Activated T-helper 1 cell treated with Interleukin-2 at 50 U/mL for 16 hours (primary cell): ENCODE measurements at places on chromosomes 6 and 20.

- DNase-seq = no peak
These were observed 408.6 kb upstream of the ADGRB3 start for GRCh38 chr6:68226460-68226859.

DNA sequence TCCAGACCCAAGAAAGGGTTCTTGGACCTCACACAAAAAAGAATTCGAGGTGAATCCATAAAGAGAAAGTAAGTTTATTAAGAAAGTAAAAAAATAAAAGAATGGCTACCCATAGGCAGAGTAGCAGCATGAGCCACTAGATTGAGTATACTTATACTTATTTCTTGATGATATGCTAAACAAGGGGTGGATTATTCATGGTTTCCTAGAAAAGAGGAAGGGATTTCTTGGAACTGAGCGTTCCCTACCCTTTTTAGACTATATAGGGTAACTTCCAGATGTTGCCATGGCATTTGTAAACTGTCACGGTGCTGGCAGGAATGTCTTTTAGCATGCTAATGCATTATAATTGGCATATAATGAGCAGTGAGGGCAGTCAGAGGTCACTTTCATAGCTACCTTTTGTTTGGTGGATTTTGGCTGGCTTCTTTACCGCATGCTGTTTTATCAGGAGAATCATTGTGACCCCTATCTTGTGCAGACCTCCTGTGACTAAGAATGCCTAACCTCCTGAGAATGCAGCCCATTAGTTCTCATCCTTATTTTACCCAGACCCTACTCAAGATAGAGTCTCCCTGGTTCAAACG, 44.3 kb downstream of the TENT5A start:
- no peak for DNase-seq

GRCh38 chr6:127585123-127585522, 8.1 kb downstream of the C6orf58 start:
- no peak for DNase-seq

DNA sequence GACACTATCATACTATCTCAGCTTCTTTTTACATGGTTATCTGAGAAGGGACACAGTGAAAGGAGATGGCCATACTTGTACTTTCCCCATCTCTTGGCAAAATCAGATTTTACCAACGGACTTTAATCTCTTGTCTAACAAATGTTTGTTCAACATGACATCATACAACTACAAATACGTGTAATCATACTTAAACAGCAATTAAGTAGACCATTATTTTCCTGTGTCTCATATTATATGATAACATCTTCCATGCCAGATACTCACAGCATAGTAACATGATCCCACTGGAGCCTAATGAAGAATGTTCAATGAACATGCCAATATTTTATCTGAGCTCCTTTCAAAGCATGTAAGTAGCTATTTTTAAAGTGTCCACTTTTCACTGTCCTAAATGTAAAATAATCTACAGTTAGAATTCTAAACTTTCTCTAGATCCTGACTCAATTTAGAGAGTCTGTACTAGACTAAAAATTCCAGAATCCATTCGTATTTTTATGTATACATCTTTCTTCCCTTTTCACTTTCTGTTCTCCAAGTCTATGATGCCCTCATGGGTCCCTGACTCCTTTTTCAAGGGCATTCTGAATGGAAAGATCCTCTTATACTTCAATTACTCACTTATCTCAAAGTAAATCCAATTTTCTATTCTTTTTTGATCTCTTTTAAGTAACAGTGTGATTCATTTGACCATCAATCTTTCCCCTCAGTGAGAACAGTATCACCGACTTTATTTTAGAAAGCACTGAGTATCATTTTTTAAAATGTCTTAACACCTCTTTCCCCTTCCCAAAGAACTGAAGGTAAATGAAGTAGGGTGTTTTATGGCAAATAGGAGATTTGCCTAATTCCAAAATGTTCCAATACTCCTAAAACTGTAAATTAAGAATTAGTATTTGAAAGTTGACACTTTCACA, 133.5 kb downstream of the CDK19 start:
- no peak for DNase-seq

DNA sequence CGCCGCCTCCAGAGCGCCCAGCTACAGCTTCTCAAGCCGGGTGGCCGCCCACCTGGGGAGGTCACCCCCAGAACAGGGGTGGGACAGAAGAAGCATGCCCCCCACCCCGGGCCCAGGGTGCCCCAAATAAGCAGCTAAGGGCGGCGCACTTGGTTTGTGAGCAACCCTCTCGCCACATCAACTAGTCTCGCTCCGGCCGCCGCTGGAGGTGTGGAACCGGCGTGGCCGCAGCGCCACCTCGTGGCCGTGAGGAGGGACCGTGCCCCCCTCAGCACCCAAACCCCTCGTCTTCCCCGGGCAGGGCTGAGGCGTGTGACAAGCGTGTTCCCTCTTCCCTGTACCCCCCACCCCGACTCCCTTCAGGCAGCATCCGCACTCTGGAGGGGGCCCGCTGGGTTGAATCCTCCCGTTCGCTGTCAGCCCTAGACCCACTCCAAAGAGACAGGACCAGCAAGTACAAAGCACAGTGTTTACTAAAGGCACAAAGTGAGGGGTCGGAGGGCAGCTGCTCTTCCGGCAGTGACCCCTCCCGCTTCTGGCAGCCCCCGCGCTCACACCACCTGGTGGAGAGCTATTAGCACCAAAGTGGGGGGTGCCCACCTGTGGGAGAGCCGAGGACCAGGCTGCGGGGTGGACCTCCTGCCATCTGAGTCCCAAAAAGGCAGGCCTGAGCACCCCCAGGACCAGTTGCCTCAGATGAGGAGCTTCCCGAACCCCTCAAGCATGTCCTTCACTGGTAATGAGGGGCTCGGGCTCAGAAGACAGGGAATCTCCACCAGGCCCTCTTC, 45.4 kb downstream of the MDFI start:
- DNase-seq = peak; percentile 68
